ENCODE measurements at places on chromosomes 13 and 19.

DNA sequence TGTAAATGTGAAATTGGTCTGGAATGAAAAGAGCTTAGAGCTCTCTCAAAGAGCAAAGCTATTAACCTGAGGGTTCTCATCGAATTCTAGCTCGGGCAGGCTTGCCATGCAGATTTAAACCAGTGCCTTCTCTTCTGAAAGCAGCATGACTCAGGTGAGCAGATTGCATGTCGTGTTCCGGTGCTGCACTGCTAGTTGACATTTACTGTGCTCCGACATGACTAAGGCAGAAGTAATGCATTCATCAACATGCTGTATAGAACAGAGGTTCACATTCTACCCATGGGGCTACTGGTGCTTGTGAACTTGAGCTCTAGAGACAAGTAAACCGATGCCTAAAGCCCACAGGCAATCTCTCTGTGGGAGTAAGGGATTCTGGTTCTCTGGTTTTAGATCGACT, 947.7 kb downstream of the EFNB2 start:
- no peak for DNase-seq

DNA sequence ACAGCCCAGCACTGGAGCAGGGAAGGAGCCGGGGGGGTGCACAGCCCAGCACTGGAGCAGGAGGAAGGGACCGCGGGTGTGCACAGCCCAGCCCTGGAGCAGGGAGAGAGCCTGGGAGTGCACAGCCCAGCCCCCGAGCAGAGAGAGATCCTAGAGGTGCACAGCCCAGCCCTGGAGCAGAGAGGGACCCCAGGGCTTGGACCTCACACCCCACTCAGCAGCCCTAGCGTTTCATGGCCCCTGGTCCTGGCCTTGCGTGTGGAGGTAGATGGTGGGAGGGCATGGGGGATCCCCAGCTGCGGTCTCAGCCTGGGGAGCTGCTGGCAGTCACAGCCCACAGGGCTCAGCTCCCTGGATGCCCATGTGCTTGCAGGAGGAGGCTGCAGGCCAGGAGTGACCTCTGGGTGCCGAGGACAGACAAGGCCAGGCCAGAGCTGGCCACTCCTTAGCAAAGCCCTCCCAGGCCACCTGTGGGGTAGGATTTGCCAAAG, 25.1 kb downstream of the GAS6 start:
- DNase-seq = no peak

DNA sequence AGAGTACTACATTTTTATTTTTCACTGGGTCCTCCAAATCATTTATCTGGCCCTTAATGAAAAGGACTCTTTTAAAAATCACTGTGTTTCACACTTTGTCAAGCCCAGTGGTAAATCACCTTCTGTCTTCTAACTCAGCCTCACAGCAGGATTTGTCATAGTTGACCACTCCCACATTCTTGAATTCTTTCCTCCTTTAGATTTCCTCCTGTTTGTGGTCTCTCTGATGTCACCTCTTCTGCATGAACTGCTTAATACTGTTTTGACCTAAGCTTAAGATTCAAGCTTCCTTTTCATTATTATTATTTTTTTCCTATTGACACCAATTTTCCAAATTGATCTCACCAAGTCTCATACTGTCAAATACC, 899.8 kb upstream of the MIR17HG start:
- DNase-seq = no peak

DNA sequence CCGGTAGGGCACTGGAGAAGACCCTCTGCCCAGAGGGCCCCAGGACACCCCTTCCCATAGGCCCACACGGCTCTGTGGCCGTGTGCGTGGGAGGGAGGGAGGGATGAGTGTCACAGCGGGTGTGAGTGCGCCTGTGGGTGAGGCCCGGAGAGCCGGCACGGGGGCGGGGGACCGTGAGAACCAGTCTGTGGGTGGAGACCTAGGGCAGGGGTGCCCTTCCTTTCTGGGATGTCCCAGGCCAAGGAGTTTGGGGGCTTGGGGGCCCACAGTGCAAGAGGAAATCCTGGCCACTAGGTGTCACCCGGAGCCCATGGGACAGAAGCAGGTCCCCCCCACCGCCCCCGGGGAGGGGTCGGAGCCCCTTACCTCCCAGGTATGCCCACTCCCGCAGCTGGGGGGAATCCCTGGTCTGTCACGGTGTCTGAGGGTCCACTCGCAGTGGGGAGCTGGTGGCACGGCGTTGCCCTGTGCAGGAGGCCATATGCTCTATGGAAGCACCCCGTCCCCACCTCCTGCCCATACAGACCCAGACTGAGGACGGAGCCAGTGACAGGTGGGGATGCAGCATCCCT, 16.0 kb upstream of the SLC7A10 start:
- peak; percentile 66 for DNase-seq

DNA sequence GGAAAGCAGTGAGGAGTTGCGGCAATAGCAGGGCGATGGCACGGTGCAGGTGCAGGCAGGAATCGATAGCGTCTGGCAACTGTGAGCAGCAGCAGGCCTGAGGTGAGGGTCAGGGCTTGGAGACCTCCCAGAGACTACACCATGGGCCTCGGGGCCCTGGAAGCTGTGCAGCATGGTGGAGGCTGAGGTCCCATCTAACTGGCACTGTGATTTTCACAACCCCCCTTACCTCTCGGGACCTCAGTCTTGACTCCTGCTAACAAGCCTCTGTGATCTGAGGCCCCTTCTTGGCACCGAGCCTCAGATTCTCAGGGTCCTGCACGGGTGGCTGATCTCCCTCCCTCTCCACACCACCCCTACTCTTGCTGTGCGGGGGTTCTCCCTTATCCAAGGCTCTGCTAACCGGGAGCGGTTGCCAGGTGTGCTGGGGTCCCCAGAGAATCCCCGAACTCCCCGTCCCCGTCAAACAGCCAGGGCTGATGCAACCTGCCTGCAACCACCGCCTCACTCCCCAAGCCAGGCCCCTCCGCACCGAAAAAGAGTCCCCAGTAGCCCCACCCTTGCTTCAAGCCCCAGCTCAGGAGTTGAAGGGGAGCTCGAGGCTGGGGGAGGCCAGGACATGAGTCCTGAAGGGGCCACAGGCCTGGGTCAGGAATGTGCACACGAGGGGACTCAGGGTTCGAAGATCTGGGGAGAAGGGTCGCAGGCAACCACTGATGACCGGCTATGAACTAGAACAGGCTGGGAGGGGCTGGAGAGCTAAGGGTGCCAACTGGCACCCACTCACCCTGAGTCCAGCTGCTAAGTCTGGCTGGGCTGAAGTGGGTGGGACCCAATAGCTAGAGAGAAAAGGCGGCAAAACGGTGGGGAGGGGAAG, 4.8 kb upstream of the ATF5 start:
- no peak for DNase-seq

GRCh38 chr19:44726465-44726864, 22.0 kb upstream of the BCL3 start:
- no peak for DNase-seq

GRCh38 chr13:23440821-23441618, 7.5 kb upstream of the SACS start:
- no peak for DNase-seq

DNA sequence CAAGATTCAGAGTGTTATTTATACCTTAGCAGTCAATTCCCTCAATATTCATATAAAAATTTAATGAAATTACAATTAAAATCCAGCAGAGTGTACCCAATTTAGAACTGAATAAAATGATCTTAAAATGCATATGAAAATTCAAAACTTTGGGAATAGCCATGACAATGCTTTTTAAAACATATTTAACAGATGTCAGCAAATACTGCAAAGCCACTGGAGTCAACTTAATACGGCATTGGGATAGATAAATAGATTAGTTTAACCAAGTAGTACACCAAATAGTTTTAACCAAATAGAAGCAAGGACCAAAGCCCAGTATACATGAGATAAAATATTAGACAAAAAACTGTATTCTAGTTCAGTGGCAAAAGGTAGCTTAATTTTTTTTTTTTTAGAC, 79.8 kb downstream of the TNFSF13B start:
- DNase-seq = no peak

Data from CD4-positive, alpha-beta T cell treated with Interleukin-15 for 1 hour (primary cell).